ENCODE measurements at places on chromosomes 6 and 20.

DNA sequence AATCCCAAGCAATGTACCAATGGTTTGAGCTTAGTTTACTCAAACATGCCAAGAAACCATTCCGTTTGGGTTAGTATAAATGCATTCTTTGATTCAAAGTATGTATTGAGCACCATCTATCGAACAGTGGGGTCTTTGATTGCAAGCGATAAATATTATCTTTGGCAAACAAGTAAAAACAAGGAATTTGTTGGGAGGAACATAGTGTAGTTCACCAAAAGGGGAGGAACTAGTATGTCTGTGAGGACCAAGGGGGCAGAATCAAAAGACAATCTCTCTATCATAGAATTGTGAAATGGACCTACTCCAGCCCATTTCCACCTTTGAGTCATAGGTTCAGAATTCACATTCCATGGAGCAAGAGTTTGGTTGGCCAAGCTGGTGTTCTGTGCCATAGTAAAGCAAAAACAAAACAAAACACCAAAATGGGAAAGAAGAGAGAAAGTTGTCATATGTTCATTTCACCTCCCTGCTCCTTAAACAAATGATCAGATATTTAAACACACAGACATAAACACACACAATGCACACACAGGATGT lies 266.0 kb downstream of the TSHZ2 start:
- DNase-seq, result no peak

GRCh38 chr6:5205035-5205507 lies 55.7 kb downstream of the LYRM4 start:
- no peak for DNase-seq

- DNase-seq, result no peak
Measured at GRCh38 chr20:6766433-6766832, 1.1 kb upstream of the BMP2 start.

GRCh38 chr6:41636833-41637193 lies 1.5 kb upstream of the MDFI start:
- DNase-seq, result no peak

GRCh38 chr6:136464148-136464547 lies 86.1 kb downstream of the MAP7 start:
- no peak for DNase-seq

- no peak for DNase-seq
Measured at GRCh38 chr20:47189060-47189459, 167.4 kb downstream of the ZMYND8 start.

GRCh38 chr6:81486234-81486633 lies 266.2 kb downstream of the TENT5A start:
- DNase-seq, result no peak

GRCh38 chr20:10217721-10218410 lies 764 bp upstream of the SNAP25 start:
- DNase-seq, result peak; percentile 92

- DNase-seq, result no peak
Measured at GRCh38 chr20:35702824-35703695, 3.9 kb downstream of the ROMO1 start.

DNA sequence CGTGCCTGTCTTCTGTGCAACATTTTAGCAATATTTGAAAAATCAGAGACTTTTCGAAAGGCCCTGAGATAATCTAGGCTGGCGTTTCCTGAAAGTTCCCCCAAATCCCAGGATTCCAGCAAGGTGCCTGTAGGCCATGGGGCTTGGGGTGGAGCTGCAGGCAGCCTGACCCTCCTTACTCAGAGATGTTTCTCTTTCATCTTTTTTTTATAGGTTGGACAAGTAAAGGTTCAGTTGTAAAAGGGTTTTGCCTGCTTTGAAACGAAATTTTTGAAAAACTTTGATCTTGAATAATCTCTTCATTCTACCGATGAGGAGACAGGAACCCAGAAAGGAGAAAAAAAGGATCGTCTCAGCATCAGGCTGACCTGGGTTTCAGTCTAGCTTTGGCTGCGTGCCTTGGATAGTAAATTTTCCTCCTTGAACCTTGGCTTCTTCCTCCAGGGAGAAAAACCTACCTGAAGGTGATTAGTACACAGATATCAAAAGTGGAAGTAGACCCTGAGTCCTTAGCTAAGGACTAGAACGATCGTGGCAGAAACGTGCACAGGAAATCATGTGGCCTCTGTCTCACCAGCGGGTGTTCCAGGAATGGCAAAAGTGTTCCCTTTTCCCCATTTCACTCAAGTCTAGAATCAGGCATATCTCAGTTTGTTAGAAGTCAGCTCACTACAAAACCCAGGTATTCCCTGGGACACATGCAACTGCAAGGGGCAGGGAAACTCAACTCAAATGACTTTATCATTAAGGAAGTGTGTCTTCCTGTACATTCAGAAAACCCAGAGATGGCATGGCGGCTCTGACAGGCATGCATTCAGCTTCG lies 128.2 kb upstream of the PTPN1 start:
- DNase-seq, result no peak

DNA sequence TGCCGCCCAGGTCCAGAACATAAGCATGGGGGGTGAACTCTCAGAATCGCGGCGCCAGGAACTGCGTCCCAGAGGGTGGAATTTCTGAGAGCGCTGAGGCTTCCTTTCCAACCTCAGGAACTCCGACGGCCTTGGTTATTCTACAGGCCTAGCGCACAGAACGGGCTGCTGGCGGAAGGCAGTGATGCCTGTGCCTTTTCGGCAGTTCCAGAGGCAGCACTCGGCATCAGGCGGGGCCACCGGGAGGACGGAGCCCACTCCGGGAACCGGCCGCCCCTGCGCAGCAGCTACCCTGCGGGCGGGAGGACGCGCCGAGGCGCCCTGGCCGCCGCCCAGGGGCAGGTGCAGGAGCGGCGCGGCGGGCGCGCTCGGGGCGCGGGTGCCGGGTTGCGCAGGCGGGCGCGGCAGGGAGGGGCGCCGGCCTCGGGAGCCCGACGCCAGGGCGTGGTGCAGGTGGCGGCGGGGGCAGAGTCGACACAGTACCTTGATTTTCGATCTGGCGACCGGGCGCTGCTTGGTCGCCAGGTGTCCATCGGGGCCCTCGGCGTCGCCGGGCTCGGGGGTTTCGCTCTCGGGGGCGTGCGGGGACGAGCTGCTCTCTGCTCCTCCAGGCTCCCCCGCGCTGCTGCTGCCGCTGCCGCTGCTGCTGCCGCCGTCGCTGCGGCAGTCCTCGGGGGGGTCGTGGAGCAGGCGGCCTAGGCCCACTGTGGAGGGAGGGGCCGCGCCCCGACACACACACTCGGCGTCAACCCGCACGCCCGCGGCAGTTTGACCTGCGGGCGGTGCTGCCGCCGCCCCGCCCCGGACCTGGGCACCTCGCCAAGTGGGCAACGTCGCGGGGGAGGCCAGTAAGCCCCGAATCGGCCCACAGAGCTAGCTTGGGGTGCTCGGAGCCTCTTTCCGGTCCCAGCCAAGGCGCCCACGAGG lies 1.3 kb downstream of the OVOL2 start:
- DNase-seq, result peak; percentile 92

GRCh38 chr20:4763261-4763660 lies 41.6 kb downstream of the PRND start:
- no peak for DNase-seq

DNA sequence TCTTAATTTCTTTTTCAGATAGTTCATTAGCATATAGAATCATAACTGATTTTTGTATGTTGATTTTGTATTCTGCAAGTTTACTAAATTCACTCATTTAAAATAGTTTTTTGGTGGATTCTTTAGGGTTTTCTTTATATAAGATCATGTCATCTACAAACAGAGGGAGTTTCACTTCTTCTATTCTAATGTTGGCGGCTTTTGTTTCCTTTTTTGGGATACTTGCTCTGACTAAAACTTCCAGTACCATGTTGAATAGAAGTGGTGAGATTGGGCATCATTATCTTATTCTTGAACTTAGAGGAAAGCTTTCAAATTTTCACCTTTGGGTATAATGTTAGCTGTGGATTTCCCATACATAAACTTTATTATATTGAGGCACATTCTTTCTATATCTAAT lies 296.9 kb downstream of the BCKDHB start:
- DNase-seq, result no peak

GRCh38 chr6:88238065-88238464 lies 71.9 kb upstream of the CNR1 start:
- DNase-seq, result peak; percentile 5

DNA sequence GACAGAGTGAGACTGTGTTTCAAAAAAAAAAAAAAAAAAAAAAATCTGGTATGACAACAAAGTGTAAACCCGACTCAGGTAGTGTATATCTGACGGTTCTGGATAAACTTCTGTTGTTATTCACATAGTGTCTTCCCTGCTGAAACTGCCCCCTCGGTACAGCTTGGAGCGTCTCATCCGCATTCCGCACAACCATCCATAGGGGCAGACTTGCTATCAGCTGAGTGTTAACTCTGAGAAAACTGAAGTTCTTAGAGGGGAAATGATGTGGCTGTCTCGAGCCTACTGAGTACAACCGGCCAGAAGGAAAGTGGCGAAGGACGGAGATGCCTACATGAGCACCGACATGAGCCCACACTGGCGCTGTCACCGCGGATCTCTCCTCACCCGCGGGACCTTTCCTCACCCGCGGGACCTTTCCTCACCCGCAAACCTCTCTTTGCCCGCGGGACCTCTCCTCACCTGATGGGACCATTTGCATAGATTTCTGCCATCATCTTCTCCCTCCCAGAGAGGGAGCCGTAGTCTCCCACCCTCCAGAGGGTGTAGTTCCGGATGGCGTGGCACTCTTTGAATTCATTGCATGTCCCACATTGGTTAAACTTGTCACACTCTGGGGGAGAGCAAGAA lies 9.8 kb downstream of the CTSZ start:
- no peak for DNase-seq

- no peak for DNase-seq
Measured at GRCh38 chr6:108748055-108748454, 100.2 kb upstream of the ARMC2 start.

DNA sequence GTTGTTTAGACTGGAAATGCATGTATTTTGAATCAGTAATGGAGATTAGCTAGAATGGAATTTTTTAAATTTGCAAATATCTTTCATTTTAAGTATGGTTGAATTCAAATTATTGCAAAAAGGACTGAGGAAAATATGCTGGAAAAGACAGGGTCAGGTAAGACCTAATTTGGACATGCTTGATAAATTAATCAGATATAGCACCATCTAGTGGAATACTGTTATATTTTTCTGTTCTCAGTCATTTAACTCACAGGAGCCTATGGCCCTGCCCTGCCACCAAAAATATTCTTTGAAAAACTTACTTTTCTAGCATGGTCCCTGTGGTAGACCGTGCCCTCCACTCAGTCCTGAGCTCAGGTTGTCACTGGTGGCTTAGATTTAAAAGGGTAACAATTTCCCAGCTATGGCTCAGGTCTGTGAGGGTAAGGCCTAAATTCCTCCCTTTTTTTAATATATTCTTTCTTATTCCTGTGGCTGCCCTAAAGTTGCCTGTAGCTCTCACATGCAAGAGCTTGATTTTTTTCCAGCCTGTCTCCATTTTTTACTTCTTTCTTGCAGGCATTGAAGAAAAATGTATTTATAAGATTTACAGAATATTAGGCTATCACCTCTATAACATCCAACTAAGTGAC lies 25.3 kb upstream of the KIAA1586 start:
- no peak for DNase-seq

DNA sequence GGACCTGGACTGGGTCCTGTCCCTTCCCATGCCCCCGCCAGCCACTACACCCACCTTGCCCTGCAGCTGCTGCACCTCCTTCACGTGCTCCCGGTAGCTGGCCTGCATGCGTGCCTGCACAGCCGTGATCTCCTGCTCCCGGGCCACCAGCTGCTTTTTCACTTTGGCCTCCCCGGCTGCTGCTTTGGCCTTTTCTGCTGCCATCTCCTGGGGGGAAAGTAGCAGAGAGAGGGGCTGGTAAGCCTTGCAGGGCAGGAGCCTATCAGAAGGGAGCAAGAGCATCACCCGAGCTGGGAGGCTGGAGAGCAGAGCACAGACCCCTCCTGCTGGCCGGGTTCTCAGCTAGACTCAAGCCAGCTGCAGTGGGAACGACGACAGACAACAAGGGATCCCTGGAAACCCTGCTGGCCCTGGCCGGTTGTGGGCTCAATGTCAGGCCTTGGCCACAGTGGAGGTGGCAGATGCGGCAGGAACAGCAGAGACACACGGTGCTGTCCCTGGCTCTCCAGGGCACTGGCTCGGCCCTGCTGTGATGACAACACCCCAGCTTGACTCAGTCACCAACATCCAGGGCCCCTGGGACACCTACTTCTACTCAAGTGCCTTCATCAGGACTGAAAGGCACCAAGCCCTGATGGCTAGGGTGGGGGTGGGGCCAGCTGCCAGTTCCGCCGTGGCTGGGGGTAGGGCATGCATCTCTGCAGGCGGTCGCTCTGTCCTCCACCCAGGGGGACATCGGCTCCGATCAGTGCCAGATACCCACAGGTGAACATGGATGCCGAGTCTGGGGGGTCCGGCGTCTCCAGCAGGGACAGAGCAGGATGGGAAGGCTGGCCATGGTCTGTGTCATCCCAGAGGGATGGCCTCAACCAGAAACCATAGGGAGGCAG lies 45.3 kb downstream of the RRBP1 start:
- peak; percentile 38 for DNase-seq

DNA sequence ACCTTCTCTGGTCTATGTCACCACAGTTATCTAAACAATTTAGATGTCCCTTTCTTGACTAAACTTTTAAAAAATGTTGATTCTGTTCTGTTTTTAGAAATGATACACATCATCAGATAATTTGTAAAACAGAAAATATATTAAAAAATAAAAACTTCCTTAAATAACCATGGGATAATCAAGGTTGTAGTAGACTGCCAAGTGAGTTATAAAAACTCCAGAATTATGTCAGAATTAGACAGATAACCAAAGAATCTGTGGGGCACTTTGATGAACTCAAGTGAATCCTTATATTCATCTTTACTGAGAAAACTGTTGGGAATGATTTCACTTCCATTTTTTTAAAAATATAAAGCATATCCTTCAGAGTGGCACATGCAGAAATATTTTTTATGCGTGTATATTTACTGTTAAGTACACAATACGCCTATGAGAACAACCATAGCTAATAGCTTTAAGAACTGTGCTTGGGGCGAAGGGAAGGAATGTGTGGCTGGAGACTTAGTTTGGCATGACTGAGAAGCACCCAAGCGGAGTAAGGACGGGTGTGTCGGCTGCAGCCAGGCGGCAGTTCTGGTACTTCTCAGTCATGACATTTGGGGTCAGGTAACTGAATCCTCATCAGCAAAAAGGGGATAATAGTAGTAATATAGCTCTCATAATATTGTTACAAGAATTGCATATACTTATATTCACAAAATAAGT lies 604.7 kb upstream of the CITED2 start:
- DNase-seq, result no peak

GRCh38 chr6:113860181-113860955 lies 3.2 kb downstream of the MARCKS start:
- peak; percentile 7 for DNase-seq

DNA sequence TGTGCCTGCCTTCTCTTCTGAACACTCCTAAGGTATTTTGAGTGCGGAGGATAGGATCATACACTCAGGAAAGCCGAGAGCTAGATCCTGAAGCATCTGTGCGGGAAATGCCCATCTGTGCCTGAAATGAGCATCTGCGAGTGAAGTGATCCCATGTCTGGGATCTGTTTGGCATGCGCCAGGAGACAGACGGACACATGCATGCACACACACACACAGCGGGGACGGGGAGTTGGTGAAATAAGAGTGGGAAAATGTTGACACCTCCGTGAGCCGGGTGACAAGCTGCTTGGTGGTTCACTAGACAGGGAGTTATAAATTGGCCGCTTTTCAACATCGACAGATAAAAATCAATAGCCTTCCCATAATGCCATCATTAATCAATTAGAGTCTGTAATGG lies 13.8 kb downstream of the SYNJ2 start:
- DNase-seq, result no peak

GRCh38 chr20:47691625-47692024 lies 93.7 kb downstream of the SULF2 start:
- DNase-seq, result peak; percentile 46

- DNase-seq, result no peak
Measured at GRCh38 chr20:62025832-62026563, 39.7 kb downstream of the TAF4 start.

All from NCI-H1417 (cell line).